NCI-H2227 treated with DMSO at 0.1 percent for 48 hours (cell line): ENCODE measurements at places on chromosomes 5 and 9.
A peak's percentile ranks its signal among the peaks of the same experiment; 100 is the strongest.

DNA sequence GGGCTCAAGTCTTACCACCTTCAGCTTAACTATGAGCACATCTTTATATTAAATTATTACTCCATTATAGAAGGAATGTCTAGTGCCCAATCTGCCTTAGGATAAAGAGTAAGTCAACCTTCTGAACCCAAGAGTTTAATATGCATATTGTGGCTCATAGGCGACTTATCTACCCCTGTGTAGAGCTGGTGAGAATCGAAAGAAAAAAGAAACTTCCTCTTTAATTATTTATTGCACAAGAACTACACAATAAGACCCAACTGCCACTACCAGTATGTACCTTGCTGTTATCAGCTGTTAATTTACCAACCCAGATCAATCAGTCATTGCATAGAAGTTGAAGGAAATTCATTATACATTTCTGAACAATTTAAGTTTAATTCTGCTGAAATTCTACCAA, 329.1 kb upstream of the SLC24A2 start:
- no peak for DNase-seq

DNA sequence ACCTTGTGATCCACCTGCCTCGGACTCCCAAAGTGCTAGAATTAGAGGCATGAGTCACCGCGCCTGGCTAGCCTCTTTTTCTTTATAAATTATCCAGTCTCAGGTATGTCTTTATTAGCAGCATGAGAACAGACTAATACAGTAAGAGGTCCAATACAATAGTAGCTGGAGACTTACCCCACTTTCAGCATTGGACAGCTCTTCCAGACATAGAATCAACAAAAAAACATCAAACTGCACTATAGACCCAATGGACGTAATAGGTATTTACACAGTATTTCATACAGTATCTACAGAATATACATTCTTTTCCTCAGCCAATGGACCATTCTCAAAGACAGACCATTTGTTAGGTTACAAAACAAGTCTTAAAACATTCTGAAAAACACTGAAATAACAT, 6.1 kb upstream of the RCL1 start:
- no peak for DNase-seq

GRCh38 chr5:102664616-102665335, 90.3 kb upstream of the PAM start:
- no peak for DNase-seq

DNA sequence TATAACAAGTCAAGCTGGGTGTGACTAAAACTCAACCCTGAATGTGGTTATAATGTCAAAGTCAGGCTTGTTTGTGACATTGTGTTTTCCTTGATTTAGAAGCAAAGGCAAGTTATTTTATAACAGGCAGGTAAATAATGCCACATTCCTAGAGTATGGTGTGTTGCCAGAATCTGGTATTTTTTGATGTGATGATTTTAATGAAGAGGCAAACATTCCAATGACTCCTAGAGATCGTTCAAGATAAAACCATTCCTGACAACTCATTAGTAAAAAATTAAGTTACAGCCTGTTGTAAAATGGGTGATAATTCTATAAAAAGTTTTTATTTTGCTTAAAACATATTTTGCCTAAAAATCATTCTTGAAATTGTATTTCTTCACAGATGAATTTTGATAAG, 60.0 kb downstream of the RAB14 start:
- no peak for DNase-seq

GRCh38 chr5:173300389-173301047, 27.7 kb downstream of the STC2 start:
- DNase-seq: no peak

- peak; percentile 43 for DNase-seq
Measured at GRCh38 chr9:96022445-96023051, 147.1 kb downstream of the ERCC6L2 start.

- no peak for DNase-seq
Measured at GRCh38 chr5:5063533-5063953, 76.6 kb upstream of the ADAMTS16 start.

DNA sequence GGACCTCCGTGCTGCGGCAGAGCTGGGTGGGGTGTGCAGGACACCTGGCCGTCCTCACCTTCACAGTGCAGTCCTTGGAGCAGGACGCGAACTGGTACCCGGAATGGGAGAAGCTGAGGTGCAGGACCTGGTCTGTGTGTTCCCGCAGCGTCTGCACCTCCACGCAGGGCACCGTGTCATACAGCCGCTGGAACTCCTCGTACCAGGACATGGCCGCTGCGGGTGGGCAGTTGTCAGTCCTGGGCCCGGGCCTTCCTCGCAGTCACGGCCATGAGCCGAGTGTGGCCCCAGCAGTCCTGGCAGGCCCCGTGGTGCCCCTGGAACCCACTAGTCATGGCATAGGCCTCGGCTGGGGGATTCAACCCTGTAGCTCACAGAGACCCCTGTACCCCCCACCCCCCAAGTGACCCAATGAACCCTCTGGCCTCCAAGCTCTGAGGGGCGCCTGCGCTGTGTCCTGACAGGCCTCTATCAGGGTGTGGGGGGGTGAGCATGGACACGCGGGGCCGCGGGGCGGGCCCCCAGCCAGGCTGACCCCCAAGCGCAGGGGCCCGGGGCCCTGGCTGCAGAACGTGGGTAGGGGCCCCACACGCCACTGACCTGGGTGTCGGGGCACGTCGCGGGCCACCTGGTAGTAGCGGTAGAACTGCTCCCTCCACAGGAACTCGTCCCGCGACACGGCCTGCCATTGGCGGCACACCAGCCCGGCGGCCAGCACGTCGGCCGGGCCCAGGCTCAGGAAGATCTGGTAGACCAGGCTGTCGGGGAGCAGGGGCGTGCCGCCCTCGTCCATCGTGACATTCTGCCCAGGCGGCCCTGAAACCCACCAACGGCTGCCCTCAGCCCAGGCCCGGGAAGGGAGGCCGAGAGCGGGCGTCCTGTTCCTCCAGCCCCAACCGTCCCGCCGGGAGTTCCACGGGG, 987 bp downstream of the FBXW5 start:
- no peak for DNase-seq

GRCh38 chr5:178241688-178242231, 9.2 kb upstream of the PHYKPL start:
- no peak for DNase-seq

DNA sequence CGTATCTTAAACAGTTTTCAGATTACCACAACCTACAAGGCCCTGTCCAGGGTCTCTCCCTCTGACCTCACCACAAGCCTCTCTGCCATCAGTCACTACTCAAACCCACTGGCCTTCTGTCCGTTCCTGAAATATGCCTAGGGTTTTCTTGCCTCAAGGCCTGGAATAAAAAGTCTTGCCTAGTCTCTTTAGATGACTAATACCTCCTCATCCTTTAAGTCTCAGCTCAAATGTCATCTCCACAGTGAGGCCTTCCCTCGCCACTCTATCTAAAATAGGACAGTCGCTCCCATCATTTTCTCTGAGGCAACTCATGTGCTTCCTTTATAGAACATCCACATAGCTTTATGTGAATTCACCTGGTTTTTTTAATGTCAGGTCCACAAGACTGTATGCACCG, 5.2 kb downstream of the DENND1A start:
- no peak for DNase-seq

DNA sequence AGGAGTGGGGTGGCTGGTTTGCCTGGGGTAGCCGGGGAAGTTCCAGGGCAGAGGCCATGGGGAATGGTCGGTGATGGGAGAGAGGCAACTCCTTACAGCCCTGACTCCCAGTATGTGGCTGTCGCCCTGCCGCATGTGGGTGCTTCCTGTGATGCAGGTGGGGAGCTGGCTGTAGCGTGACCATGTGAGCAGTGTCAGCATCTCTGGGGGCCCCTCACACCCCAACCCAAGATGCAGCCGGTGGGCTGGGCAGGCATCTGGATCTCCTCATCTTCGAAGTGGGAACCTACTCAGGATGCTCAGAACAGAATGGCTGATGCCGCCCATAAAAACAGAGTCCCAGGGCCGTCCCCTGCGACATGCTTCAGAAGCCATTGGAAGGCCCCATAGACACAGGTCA, 45.0 kb downstream of the BARX1 start:
- no peak for DNase-seq

DNA sequence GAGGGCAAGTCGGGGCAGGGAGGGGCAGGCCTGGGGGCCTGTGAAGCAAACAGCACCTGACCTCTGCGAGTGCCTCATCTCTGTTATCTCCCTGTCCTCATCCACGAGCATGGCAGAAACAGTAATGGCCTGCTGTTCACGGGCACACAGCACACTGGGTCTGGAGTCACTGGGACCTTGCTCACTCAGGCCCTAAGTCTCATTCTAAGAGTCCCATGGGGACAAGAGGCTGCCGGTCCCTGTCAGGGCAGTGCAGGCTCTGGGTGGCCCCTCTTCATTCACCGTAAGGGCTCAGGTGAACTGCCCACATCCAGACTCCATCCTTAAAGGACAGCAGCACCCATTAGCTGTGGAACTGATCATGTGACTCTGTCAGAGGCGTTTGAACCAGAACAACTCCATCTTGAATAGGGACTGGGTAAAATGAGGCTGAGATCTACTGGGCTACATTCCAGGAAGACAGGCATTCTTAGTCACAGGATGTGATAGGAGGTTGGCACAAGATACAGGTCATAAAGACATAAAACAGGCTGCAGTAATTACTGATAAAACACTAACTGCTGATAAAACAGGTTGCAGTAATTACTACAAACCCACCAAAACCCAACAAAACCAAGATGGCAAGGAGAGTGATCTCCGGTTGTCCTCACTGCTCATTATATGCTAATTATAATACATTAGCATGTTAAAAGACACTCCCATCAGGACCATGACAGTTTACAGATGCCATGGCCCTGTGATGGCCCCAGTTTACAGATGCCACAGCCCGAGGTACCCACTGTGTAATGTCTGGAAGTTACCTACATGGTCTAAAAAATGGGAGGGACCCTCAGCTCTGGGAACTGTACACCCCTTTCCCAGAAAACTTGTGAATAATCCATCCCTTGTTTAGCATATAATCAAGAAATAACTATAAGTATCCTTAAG, 28.7 kb downstream of the BICD2 start:
- no peak for DNase-seq

DNA sequence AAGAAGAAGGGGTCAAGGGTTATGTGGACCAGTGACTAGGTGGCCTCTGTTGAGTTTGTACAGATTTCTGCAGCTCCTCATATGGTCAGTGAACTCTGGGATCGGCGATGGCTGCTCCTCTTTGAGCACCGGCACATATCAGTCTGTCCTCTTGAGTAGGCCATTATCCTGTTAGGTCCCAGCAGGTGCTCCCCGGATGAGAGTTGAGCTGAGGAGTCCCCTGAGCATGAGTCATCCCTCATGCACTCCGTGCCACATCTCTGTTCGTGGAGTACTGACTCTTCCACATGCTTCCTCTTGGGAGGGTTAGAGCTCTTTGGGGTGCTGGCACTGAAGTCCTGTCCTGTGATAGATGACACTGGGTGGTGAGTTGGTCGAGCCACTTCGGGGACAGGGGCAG, 143.7 kb downstream of the PTTG1 start:
- no peak for DNase-seq

GRCh38 chr5:170481849-170482248, 22.0 kb upstream of the KCNIP1 start:
- DNase-seq: no peak

DNA sequence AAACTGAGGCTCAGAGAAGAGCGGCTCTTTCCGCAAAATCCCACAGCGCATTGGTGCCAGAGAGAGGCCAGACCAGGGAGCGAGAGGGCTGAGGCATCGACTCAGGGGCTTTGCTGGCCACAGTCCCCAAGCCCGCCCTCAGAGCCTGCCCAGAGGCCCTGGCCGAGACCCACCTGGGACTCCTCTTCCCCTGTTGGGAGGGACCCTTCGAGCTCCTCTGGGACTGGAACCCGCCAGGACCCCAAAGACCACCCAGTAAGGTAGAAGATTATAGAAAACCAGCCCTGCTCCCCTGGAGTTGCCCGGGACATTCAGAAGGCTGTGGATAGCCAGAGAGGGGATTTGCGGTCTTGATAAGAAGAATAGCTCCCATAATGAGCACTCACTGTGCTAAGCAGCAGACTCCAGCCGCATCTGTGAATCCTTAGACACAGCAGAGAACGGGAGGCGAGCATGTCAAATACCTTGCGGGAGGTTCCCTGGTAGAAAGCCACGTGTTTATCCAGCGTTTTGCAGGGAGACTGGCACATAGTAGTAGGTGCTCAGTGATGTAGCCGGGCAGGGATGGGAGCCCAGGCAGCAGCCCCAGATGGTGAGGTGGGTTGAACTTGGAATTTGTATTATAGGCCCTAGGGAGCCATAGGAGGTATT, 651 bp upstream of the AK1 start:
- no peak for DNase-seq

DNA sequence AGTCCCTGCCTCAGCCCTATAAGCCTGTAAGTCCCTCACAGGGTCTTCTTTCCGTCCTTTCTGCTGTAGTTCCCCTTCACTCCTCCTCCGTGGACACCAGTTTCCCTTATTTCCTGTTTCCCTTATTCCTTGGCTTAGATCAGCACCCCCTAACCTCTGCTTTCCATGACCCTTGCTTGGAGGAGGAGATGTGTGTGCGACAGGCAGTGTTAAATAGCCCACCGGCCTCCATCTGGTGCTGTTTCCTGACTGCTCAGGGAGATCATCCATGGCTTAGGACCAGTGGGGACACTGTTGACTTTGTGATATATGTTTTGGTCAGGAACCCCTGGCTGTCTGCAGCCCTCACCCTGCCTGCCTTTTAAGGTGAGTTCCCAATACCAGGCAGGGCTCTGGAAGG, 34.1 kb upstream of the PSD2 start:
- DNase-seq: no peak

GRCh38 chr9:93114984-93115335, 18.9 kb downstream of the CARD19 start:
- DNase-seq: no peak

GRCh38 chr5:175343308-175343707, 100.7 kb downstream of the DRD1 start:
- DNase-seq: no peak

DNA sequence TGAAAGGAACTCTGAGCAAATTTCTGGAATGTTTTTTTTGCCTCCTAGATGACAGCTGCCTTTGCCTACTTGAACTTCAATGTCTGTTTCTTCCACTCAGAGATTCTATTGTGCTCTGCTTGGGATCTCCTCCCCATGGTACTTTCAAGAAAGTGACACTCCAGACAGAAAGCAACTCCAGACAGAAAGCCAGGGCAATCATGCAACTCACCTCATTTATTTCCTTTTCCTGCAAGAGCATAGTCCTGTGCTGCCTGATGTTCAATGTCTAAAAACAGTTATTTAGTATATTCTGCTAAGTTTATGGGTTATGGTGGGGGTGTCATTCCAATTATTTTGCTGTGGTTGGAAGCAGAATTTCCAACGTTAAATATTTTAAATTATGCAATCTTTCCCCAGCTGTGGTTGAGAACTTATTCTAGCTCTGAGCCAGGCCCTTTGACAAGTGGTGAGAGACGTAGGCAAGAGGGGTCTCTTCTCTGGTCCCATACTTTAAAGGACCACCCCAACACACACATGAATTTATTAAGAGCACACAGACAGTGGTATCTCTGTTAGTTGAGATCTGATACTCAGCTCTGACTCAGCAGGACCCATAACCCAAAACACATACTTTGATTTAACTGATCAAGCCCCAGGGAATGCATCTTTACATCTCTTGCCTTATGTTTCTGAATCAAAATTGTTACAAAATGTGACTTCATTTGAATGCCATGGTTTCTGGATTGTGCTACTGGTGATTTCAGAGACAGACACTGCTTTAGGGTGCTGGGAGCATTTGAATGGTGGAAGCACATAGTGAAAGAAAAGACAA, 39.5 kb upstream of the MAMDC2 start:
- no peak for DNase-seq
